Type B pancreatic cell (in vitro differentiated cells): ENCODE measurements at places on chromosomes 2 and 18.

GRCh38 chr2:309148-309953, 21.5 kb upstream of the ALKAL2 start:
- no peak for DNase-seq

- DNase-seq = no peak
Observed at GRCh38 chr2:156309167-156309566, 23.4 kb downstream of the NR4A2 start.

DNA sequence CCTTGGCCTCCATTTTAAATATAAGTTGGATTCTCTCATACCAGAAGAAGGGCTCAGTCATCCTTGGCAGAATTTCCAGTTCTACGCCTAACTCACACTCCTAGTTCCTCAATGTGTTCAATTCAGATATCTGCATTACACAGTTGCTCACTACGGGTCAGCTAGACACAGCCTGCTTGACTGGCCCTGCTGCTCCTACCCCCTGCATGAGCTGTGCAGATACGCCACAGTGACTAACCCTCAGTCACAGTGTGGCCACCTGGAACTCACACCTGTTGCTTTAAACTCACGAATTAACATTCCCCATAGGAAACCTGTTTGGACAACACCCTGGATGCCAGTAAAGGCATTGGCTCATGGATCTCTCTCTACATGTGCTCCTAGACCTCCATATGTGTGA, 429.6 kb downstream of the NCKAP5 start:
- DNase-seq = no peak

DNA sequence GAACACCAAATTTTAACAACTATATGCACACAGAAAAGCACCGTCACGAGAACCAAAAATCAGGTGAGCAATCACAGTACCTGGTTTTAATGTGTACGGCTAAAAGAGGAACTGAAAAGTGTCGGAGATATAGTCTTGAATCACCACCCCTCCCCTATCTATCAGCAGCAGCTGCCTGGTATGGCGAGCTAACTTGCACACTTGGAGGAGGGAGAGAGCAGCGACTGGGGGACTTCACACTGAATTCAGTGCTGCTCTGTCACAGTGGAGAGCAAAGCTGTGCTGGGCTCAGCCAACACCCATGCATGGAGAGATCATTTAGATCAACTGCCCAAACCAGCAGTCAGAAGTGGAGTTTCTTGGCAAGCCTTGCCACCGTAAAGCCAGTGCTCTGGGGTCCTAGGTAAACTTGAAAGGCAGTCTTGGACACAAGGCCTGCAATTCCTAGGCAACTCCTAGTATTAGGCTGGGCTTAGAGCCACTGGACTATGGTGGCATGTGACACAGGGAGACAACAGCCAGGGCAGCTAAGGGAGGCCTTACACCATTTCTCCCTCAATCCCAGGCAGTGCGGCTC, 89.2 kb upstream of the CD226 start:
- no peak for DNase-seq

- DNase-seq = no peak
Observed at GRCh38 chr18:57947117-57947516, 96.9 kb upstream of the NEDD4L start.

DNA sequence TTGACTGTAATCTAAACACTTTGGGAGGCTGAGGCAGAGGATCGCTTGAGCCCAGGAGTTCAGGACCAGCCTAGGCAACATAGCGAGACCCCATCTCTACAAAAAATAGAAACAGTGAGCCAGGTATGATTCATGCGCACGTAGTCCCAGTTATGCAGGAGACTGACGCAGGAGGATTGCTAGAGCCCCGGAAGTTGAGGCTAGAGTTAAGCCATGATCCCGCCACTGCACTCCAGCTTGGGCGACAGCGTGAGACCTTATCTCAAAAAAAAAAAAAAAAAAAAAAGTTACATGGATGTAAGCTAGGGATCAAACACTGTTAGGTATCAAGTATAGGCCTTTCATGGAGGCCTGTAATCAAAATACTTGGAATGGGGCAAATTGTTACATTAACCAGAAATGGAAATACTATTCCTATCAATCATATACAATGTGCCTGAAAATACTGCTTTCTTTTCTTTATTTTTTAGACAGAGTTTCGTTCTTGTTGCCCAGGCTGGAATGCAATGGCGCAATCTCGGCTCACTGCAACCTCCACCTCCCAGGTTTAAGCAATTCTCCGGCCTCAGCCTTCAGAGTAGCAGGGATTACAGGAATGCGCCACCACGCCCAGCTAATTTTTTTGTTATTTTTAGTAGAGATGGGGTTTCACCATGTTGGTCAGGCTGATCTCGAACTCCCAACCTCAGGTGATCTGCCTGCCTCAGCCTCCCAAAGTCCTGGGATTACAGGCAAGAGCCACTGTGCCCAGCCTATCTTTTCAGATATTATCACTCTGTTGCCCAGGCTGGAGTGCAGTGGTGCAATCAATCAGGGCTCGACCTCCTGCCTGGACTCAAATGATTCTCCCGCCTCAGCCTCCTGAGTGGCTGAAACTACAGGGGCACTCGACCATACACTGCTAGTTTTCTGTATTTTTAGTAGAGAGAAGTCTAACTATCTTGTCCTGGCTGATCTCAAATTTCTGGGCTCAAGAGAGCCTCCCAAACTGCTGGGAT, 27.2 kb downstream of the XPO1 start:
- DNase-seq = no peak

DNA sequence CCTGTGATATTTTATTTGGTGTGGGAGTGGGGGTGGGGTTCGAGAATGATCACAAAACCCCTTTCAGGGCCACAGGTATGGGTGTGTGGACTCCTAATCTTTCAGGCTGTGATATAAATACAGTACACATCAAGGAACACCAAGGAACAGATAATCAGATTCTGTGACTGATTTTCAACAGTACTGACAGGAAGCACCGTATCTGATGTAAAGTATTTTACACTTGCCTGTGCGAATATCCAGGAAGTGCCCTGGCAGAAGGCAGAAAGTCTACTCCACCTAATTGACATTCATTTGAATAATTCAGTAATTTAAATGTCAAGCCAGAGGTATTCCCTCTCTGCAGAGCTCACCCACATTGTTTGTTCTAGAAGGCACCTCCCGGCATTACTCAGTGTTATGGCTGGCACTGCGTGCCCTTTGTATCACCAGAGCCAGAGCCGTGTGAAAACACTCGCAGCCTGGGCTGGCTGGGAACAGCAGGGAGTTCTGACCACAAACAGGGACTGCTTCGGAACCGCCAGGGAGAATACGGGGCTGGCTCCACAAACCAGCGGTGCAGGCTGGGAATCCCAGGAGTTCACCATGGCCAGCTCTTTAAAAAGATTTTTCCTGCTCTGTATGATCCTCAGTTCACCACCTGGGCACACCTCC, 91.8 kb downstream of the ACVR1 start:
- no peak for DNase-seq
